HCEC 1CT (cell line): ENCODE measurements at places on chromosomes 7 and 10.

DNA sequence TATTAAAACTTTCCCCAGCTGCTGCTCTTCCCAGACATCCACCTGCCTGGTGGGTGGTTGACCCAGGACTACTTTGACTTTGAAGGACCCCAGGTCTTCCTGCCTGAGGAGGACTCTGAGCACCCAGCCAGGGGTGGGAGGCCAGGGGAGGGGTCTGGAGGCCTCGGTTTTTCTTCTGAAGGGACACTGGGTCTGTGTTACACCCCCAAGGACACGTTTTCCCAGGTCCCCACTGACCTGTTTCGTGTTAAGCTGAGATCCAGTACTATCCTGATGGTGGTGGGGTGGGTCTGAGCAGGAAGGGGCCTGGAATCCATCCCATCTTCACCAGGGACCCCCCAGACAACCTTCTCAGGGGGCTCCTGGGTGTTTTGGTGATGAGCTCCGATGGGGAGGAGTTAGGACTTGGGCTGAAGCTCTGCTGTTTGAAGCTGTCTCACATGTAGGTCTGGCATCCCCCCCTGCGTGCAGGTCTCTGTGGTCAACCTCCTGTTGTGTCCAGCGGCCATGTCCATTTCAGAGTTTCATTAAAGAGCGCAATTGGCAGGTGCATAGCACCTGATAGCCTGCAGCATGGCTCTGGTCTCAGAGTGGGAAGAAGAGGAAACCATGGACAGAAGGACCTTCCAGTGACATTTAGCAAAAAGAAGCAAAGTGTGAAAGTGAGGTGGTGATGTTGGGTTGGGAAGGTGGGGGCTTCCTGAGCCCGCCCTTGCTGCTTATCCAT is 3.5 kb downstream of the JAKMIP3 start:
- no peak for DNase-seq

- no peak for DNase-seq
Measured at GRCh38 chr7:84492098-84493034, 297.8 kb upstream of the SEMA3A start.

DNA sequence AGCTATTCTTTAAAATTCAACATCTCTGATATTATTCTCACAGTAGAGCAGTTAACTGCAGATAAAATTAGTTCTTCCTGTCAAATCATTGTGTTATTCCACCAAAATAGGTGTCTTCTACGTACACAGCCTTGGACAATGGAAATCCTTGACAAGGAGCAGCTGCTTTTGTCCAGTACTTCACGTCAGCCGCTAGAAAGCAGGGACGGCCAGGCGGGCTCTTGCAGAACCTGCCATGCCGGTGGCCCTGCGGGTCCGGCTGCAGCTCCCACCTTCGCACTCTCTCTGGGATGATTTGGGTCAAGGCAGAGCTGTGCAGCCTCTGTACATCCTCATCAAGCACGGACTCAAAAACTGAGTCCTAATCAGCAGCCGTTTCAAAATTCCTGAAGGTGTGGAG is 2.2 kb upstream of the FOXI2 start:
- DNase-seq: no peak

DNA sequence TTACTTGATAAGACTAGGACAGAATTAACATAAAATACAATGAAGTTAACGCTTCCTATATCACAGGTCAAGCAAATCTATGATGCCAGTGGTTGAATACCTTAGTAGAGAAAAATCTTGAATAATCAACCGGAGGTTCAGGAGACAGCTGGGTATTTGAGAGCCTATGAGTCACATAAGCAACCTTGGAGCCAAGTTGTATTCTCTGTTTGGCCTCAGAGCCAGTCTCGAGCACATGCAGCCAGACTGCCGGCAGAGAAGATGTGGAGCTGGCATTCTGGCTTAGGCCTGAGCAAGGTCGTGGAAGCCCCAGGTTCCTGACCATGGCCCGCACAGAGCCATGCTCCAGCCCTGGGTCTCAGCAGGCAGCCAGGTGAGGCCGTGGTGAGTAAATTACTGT is 90.3 kb downstream of the FAM204A start:
- DNase-seq: no peak

DNA sequence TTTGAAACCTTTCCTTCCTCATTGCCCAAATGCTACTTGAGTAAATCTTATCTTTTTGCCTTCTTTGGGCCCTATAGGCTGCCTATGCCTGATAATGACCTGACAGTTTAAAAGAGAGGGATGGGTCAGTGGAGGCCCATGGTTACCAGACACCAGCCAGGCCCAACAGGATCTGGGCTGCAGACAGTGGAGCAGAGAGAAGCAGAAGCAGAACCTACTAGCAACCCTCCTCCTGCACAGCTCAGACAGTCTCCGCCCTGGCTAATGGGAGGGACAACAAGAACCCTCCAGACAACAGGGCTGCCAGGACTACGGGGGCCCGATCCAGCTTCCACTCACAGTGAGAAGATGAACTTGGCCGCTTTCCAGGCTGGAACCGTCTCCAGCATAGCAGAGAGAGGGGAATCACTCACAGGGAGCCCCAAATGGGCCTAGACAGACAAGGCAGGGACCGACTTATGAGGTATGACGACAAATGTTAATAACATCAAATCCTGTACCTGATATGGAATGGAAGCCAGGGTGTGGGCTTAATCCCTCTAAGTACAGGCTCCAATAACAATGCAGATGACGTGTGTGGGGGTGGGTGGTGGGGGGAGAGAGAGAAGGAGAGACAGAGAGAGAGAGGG is 31.7 kb upstream of the DGKI start:
- DNase-seq: no peak

GRCh38 chr10:58414270-58415041 is 29.2 kb downstream of the TFAM start:
- DNase-seq: peak; percentile 68

- no peak for DNase-seq
Measured at GRCh38 chr7:48011323-48011722, 17.6 kb downstream of the SUN3 start.

DNA sequence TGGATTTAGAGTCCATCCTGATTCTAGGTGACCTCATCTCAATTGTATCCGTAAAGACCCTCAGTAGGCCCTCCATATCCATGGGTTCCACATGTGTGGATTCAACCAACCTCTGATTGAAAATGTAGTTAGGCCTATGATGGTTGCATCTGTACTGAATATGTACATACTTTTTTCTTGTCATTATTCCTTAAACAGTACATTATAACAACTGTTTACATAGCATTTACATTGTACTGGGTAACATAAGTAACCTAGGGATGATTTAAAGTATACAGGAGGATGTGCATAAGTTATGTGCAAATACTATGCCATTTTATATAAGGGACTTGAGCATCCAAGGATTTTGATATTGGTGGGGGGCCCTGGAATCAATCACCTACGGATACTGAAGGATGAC is 10.1 kb downstream of the CPN1 start:
- DNase-seq: no peak
